ENCODE measurements at places on chromosomes 2 and 18. TPM values are rescaled to one million over a fixed set of nuclear protein-coding genes. Genes with fewer than 3 reads are reported as not detected.

GRCh38 chr18:21638822-21639221 lies 26.7 kb downstream of the SNRPD1 start:
- no peak for DNase-seq

DNA sequence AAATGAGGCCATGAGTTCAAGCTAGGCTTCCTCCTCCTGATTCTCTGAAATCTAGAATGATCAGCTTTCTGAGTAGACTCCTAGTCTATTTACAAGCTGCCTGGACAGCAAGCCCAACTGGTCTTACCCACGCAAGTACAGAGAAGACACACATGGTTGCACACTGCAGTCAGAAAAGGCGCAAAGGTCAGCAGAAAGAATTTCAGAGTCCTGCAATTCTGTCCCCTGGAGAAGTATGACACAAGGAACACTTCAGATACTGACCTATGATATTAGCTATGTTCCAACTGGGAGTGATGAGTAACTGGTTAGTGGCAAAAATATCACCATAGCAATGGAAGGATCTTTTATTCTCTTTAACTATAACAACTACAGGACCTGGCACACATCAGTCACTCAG lies 336.1 kb upstream of the PKDCC start:
- no peak for DNase-seq

- DNase-seq, result no peak
These were observed 153.6 kb downstream of the MTCL1 start for GRCh38 chr18:8858888-8859511.

- no peak for DNase-seq
These were observed 56.1 kb downstream of the NEDD4L start for GRCh38 chr18:58100154-58100553.

DNA sequence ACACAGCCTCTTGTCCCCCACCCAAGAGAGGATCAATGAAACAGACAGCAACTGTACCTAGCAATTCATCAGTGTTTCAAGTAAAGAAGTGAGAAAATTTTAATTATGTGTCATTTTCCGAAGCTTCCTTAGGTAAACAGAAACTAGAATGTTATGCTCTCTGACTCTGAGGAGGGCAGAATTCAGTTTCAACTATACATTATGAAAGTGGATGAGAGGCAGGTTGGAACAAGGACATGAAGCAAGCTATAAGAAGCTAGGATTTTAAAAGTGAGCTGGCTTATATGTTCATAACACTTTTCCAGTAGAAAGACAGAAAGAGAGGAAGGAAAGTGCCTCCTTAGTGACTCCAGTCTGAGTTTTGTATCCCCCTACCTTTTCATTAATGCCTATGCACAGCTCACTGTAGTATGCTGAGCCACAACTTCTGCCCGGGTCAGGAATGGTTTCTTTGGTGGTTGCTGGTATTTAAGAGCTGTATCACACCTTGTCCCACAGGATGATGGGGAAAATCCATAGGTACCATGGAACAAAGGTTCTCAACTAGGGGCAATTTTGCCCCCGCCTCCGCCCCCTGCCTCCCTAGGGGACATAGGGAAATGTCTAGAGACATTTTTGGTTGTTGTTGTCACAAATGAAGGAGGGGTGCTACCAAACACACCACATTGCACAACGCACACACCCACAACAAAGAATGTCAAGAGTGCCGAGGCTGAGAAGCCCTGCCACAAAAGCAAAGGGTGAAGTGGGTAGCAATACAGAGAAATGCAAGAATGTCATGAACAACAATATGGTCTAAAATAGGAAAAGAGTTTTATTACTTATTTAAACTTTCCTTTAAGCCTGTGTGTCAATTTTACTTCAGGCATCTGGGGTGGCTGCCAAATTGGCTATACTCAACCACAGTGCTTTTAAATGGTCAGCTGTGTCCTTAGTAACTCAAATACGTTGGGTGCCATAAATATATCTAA lies 161.0 kb upstream of the ZFP36L2 start:
- no peak for DNase-seq

DNA sequence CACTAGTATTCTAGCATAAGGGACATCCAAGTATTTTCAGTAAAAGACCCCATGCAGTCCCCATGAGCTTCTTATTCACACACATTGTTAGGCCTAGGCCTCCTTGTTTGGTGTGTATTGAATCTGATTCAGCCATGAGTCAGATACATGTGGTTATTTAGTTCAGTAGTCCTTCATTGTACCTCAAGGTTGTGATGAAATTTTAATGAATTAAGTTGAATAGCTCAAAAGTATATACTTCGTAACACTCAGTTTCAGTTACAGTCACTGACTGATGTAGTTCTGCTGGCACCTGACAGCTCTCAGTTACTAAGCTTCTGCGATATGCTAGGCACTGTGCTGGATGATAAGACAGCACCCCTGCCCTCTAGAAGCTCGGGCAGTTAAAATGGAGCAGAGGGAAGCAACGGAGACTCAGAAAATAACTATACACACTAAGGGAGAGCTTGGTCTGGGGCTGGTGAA lies 86.4 kb downstream of the XRCC5 start:
- DNase-seq, result no peak

GRCh38 chr18:55488473-55488872 lies 99.5 kb downstream of the TCF4 start:
- DNase-seq, result no peak

DNA sequence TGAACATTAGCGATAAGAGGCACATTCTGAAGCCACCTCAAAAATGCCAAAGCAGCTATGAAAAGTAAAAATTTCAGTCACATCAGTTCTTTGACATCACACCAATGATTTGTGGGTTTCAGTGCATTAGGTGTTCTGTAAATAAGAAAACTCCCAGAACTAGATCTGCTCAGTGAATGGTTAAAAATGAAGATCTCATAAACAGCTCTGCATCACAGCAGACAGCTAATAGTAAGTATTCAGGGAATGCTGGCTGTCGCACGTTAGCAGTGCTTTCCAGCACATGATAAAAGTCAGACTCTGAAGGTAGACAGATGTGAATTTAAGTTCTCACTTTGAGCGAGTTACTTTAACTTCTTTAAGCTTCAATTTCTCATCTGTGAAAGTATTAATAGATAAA lies 154.9 kb downstream of the SATB2 start:
- no peak for DNase-seq

The PTH2R gene
- polyA plus RNA-seq, result 0.01 TPM

GRCh38 chr2:892401-892800 lies 58.2 kb upstream of the SNTG2 start:
- no peak for DNase-seq

DNA sequence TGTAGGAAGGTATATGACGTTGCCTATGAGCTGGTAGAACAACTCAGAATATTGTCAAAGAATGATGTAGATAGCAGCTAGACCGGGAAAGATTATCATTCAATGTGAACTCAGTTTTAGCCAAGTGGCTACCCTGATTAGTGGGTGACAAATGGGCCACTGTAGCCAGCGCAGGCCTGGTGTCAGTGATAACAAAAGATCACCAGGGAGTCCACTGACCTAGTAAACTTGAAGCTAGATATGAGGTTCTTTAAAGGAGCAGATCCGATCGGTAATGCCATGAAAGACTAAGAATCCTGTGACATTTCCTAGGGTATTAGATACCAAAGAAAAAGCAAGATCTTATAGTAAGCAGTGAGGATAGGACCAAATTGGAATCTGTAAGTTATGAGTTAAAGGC lies 180.9 kb downstream of the GCA start:
- no peak for DNase-seq

DNA sequence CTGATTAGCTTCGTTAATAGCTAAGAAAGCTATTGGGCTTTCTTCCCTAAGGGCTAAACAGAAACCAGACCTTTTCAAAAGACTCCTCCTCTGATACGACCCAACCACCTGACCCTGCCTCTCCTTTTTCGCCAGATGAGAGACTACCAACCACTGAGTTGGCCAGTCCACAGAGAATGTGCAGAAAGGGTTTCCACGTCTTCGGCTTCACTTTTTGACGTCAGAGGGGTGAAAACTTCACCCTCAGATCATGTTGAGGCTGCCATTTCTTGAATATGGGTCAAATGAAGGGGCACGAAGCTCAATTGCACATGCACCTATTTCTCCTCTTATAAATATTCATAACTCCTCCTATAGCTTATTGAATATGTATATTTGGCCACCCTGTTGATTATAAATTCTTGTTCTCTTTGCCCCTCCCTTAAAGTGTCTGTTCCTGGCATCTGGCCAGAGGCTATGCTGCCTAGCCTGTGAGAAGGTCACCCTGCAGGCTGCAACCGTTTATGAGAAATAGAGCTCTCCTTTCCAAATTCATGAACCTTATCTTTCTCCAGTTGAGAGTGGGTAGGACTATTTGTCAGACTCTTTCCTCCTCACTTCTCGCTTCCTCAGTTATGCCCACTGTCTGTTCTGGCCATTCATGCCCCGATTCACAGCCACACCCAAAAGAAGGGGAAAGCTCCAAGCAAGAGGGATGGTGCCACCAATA lies 301.6 kb downstream of the STK39 start:
- DNase-seq, result no peak

- no peak for DNase-seq
These were observed 238.6 kb downstream of the C1D start for GRCh38 chr2:67824186-67824585.

- no peak for DNase-seq
These were observed 76.1 kb upstream of the NOSTRIN start for GRCh38 chr2:168726375-168726774.

The CLEC4F gene
- 0.06 TPM for polyA plus RNA-seq

- DNase-seq, result no peak
These were observed 383.7 kb downstream of the SOCS6 start for GRCh38 chr18:70672581-70672980.

The PASK gene
- 0.93 TPM for polyA plus RNA-seq

- DNase-seq, result no peak
These were observed 1.8 kb downstream of the DCC start for GRCh38 chr18:52341608-52342381.

The RNU2-63P gene
- not detected for polyA plus RNA-seq

GRCh38 chr2:157261199-157261782 lies 3.8 kb downstream of the GALNT5 start:
- DNase-seq, result no peak

All from heart right ventricle (tissue), 16 donors.